Activated CD4-positive, alpha-beta T cell treated with anti-CD3 and anti-CD28 coated beads, Interleukin-2, amount 10 ng/mL, durations not matched to agents 24 days and 14 days (primary cell): ENCODE measurements at places on chromosomes 16 and 17. TPM values are rescaled to one million over a fixed set of nuclear protein-coding genes. Genes with fewer than 3 reads are reported as not detected.
A peak's percentile ranks its signal among the peaks of the same experiment; 100 is the strongest.

GRCh38 chr17:41307647-41308046 is 1.5 kb downstream of the KRTAP16-1 start:
- no peak for DNase-seq
- no peak overlapping the region for H3K4me3 ChIP-seq
- H3K27me3 ChIP-seq: peaks cover 6% of the 10 kb centered on the region
- peaks cover 27% of the 10 kb centered on the region for H3K4me1 ChIP-seq

DNA sequence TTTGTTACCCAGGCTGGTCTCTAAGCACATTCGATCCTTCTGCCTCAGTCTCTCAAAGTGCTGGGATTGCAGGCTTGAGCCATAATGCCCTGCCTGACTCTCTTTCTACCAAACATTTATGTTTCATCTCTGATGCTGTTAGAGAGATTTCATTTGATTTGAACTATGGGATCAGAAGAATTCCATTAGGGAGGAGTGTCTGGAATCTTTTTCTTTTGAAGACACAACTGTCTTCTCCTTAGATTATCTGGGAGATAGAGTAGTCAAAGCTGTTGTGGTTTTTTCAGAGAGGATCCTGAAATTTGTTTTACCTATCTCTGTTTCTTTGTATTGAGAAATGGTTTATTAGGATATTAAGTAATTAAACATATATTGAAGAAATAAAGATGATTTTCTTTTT is 29.4 kb downstream of the WIPF2 start:
- H3K27me3 ChIP-seq: no peaks in the 10 kb centered on the region
- no peak for DNase-seq
- H3K36me3 ChIP-seq: peaks cover 2% of the 10 kb centered on the region
- no peak overlapping the region for H3K27ac ChIP-seq
- peaks cover 6% of the 10 kb centered on the region for H3K4me1 ChIP-seq
- H3K4me3 ChIP-seq: no peak overlapping the region

GRCh38 chr17:9090641-9091096 is 69.4 kb downstream of the NTN1 start:
- no peaks in the 10 kb centered on the region for H3K4me1 ChIP-seq
- no peak overlapping the region for H3K4me3 ChIP-seq
- no peaks in the 10 kb centered on the region for H3K36me3 ChIP-seq
- DNase-seq: no peak

- H3K27ac ChIP-seq: peak overlapping the region; percentile 73
- H3K36me3 ChIP-seq: peaks cover 48% of the 10 kb centered on the region
- H3K4me1 ChIP-seq: peaks cover 27% of the 10 kb centered on the region
- H3K4me3 ChIP-seq: peak overlapping the region; percentile 29
- no peaks in the 10 kb centered on the region for H3K27me3 ChIP-seq
- DNase-seq: no peak
These were observed 14.1 kb downstream of the RAD51C start for GRCh38 chr17:58706351-58707140.

GRCh38 chr17:79340333-79341221 is 266.0 kb downstream of the ENGASE start:
- no peaks in the 10 kb centered on the region for H3K36me3 ChIP-seq
- H3K4me3 ChIP-seq: no peak overlapping the region
- DNase-seq: no peak
- H3K27me3 ChIP-seq: peaks cover 7% of the 10 kb centered on the region

DNA sequence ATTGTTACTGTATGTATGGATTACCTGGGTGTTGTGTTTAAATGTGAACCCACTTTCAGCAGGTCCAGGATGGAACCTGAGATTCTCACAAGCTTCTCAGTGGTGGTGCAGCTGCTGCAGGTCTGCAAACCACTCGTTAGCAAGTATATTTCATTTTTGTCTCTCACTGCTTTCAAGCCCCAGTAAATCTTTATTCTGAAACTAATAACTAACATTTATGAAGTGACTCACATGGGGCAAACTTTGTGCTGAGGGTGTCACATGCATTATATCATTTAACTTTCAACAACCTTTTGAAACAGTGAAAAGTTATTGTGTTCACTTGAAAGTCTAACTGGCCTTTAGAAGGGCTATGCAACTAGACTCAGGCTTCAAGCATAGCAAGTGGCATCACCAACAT is 98.9 kb upstream of the DYNLRB2 start:
- no peaks in the 10 kb centered on the region for H3K36me3 ChIP-seq
- H3K27ac ChIP-seq: no peak overlapping the region
- no peaks in the 10 kb centered on the region for H3K4me1 ChIP-seq
- peaks cover 3% of the 10 kb centered on the region for H3K27me3 ChIP-seq
- no peak for DNase-seq

The HID1 gene
- total RNA-seq: 0.17 TPM in 1 of 2 replicates, not detected in the other

The KREMEN2 gene
- 0.17 and 0.28 TPM in 2 replicates for total RNA-seq

The CEP131 gene
- 15.6 and 18.0 TPM in 2 replicates for total RNA-seq

The CHP2 gene
- total RNA-seq: not detected in 2 replicates
